ENCODE measurements at places on chromosomes 1 and 21.
A peak's percentile ranks its signal among the peaks of the same experiment; 100 is the strongest.

- no peak for ATAC-seq
Observed at GRCh38 chr1:54798206-54798605, 2.9 kb downstream of the TTC22 start.

- no peak for ATAC-seq
Observed at GRCh38 chr1:89081005-89081404, 16.0 kb upstream of the GBP1 start.

DNA sequence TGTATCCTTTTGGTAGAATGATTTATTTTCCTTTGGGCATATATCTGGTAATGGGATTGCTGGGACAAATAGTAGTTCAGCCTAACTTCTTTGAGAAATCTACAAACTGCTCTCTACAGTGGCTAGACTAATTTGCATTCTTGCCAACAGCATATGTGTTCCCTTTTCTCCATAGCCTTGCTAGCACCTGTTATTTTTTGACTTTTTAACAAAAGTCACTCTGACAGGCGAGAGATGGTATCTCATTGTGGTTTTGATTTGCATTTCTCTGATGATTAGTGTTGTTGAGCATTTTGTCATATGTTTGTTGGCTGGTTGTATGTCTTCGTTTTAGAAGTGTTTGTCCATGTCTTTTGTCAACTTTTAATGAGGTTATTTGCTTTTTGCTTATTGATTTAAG lies 99.8 kb downstream of the UCK2 start:
- no peak for ATAC-seq

- ATAC-seq = no peak
Observed at GRCh38 chr1:221308534-221309511, 429.6 kb downstream of the HLX start.

DNA sequence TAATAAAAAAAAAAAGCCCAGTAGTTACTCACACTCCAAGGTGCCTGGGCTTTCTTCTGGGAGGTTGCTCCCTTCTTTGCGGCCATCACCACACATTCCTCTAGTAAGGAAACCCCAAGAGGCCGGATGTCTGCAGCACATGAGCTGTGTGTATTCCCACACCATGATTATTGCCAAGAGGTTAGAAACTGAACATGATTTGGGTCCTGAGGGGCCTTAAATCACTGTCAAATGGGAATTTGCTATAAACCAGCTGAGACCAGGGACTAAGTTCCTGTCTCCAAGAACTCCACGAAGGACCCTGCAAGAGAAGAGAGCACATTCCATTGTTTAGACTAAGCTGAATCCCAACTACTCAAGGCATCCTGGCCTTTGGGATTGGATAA lies 85.3 kb upstream of the SSX2IP start:
- ATAC-seq = no peak

- ATAC-seq = no peak
Observed at GRCh38 chr1:245183429-245183828, 28.6 kb downstream of the KIF26B start.

DNA sequence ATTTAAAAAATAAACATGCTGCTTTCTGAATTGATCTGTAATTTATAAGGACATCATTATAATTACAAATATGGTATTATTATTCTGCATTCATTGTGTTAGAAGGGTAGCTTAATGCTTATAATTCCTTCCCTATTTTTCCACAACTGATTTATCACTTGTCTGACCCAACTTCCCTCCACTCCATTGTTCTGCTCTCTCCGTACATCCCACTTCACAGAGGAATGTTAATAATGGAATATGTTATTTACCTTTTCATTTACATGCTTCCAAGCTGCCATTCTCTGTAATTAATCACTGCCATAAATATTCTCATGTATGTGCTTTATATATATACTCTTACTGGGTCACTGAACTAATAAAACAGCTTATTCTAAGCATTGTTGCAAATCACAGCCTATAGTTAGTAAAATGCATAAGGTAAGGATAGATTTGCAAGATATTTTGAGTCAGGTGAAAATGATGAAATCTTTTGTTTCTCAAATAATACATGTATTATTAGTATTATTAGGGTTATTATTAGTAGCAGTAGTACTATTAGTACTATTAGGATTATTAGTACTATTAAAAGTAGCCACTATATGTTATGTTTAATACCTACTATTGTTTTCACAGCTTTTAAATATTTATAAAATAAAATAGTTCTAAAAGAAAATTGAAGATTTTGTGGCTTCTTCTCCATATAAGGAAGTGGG lies 70.6 kb upstream of the NEK7 start:
- ATAC-seq = no peak

DNA sequence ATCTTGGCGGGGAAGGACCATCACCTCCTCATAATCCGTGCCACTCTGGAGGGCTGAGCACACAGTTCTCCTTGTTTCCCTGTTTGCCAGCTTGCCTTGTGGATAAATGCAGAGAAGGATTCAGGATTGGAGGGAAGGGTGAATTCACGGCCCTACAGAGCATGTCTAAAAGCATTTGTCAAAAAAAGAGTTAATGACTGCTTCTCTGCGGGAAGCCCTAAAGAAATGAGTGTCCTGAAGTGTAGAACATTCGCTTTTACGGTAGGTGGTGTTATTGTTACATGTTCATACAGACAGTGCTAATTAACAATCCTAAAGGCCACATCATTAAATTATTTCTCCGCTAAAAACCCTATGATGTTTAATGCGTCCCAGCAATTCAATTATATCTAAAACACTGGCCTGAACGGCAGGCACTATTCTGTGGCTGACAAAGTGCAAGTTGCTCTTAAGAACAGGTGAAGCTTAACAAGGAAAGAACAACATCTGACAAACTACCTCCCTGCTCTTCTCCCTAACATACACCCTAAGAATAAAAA lies 112.3 kb upstream of the NFIA start:
- ATAC-seq = peak; percentile 75

- no peak for ATAC-seq
Observed at GRCh38 chr1:230368363-230368762, 57.8 kb downstream of the PGBD5 start.

DNA sequence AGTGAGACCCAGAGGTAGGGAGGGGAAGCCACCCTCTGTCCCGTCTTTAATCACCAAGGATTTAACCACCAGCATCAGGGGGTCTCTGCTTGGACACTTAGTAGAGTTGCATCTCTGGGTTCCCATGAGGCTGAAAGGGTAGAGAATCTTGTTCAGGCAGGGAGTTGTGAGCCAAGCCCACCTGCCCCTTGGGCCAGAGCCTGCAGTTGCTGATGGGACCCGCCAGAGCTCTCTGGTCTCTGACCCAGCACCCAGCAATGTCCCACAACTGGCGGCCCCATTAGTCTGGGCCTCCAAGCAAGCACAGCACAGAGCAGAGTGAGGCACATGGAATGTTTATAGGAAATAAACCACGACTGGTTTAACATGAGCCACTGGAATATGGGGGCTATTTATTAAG lies 166.3 kb downstream of the TRIM33 start:
- ATAC-seq = no peak

GRCh38 chr1:53182111-53182593 lies 14.5 kb upstream of the CPT2 start:
- peak; percentile 89 for ATAC-seq

DNA sequence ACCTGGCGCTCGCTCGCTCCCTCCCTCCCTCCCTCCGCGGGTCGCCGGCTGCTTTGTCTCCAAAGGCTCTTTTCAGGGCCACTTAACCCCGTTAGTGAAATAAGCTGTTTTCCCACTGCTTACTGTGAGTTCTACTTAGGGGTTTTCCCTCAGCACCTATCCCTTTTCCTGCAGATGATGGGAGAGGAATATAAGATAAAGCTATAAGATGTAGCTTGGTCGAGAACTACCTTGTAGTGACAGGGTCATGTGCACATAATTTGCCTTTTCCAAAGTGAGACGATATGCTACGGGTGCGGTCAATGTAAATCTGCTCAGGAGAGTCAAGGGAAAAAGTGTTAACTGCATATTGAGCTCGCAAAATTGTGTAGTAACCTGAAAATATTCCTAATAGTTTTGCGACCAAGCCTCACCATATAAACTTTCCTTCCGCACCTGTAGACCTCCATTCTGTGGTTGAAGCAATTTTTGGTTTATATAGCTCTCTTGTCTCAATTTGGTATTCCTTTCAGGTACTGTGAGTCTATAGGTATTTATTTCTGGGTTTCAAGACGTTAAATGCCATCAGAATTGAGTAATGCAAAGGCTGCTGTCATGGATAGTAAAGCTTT lies 55.8 kb upstream of the BOLA1 start:
- no peak for ATAC-seq

GRCh38 chr21:38083535-38083934 lies 167.3 kb upstream of the KCNJ6 start:
- no peak for ATAC-seq

DNA sequence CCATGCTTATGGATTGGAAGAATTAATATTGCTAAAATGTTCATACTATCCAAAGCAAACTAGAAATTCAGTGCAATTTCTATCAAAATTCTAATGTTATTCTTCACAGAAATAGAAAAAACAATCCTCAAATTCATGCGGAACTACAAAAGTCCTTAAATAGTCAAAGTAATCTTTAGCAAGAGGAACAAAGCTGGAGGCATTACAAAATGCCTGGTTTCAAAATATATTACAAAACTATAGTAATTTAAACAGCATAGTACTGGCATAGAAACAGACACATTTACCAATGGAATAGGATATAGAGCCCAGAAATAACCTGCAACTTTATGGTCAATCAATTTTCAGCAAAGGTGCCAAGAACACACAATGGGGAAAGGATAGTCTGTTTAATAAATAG lies 3.8 kb downstream of the CTSS start:
- no peak for ATAC-seq

- no peak for ATAC-seq
Observed at GRCh38 chr21:24781146-24781545, 826.1 kb downstream of the MRPL39 start.

GRCh38 chr1:225451340-225451739 lies 23.5 kb upstream of the LBR start:
- ATAC-seq = no peak

DNA sequence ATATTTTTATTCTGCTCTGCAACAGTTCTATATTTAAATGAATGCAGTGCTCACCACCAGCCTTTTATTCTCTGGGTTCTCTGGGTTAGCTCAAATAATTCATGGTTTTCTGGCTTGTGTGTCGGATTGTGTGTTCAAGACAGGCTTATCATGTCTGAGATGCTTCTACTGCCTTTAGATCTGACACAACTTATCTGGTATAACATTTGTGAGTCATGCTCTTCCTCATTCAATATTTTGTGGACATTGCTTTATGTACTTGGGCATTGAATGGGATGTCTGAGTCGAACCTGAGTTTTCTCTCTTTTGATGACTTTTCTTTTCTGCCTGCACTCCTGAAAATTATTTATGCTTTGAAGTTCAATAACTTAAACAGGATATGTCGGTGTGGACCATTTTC lies 17.6 kb upstream of the PKP1 start:
- ATAC-seq = no peak

DNA sequence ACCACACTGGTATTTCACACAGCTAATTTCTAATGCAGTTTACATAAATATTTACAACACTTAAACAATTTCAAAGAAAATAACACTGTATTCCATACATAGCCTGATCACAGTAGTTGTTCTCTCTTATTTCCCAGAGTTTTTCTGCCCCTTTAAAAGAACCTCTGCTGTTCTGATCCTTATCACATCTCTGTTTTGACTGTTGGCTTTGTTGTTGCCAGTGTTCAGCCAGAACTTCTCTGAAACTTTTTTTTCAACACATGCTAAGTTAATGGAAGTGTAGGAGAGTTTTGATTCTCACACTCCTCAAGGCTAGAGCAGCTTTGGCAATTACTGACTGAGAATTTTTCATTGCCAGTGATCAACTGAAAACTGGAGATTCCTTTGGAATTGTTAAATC lies 11.1 kb downstream of the SELE start:
- ATAC-seq = peak; percentile 21

GRCh38 chr21:42266971-42267556 lies 48.1 kb downstream of the ABCG1 start:
- ATAC-seq = no peak

GRCh38 chr1:246580497-246581370 lies 14.5 kb downstream of the CNST start:
- no peak for ATAC-seq

Data from SK-N-SH treated with all-trans-retinoic acid at 6 μM for 48 hours (cell line).